ENCODE measurements at places on chromosomes 12 and 14. TPM values are rescaled to one million over a fixed set of nuclear protein-coding genes. Genes with fewer than 3 reads are reported as not detected.

GRCh38 chr14:68040633-68041369 lies 221.2 kb downstream of the RAD51B start:
- H3K4me1 ChIP-seq = peaks cover 1% of the 10 kb centered on the region
- H3K27ac ChIP-seq = no peak overlapping the region
- DNase-seq = no peak
- no peaks in the 10 kb centered on the region for H3K27me3 ChIP-seq

- peaks cover 15% of the 10 kb centered on the region for H3K36me3 ChIP-seq
- H3K27ac ChIP-seq = peak overlapping the region; percentile 100
- peak overlapping the region; percentile 94 for H3K4me3 ChIP-seq
- peaks cover 7% of the 10 kb centered on the region for H3K27me3 ChIP-seq
Observed at GRCh38 chr12:52070185-52070925, 577 bp downstream of the ATG101 start.

DNA sequence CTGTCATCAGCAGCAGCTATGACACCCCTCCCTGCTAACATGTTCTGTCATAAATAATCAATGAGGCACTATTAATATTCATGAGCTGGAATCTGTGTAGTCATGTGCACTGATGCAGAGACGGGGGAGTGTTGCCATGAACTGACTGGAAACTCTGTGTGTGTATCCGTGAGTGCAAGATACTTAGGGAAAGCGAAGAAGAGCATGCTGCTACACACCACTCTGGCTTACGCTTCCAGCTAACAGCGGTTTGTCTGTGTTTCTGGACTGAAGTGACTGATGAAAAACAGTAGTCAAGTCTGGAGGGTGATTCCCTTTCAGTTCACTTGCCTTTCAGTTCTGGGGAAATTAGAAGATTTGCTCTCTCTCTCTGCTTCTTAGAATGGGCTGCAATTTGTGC lies 249.4 kb downstream of the PDZRN4 start:
- DNase-seq = no peak
- no peak overlapping the region for H3K27ac ChIP-seq
- peaks cover 2% of the 10 kb centered on the region for H3K4me1 ChIP-seq
- no peak overlapping the region for H3K4me3 ChIP-seq
- H3K27me3 ChIP-seq = no peaks in the 10 kb centered on the region

GRCh38 chr14:92360651-92361370 lies 37.8 kb downstream of the SLC24A4 start:
- no peak for DNase-seq
- H3K27ac ChIP-seq = no peak overlapping the region
- no peaks in the 10 kb centered on the region for H3K36me3 ChIP-seq
- H3K4me1 ChIP-seq = no peaks in the 10 kb centered on the region
- H3K27me3 ChIP-seq = peaks cover 4% of the 10 kb centered on the region

GRCh38 chr14:94368956-94369355 lies 19.4 kb downstream of the SERPINA1 start:
- H3K4me3 ChIP-seq = no peak overlapping the region
- H3K36me3 ChIP-seq = no peaks in the 10 kb centered on the region
- no peaks in the 10 kb centered on the region for H3K4me1 ChIP-seq
- no peak overlapping the region for H3K27ac ChIP-seq

GRCh38 chr14:69647213-69647612 lies 35.8 kb downstream of the SUSD6 start:
- H3K27me3 ChIP-seq = no peaks in the 10 kb centered on the region
- H3K4me3 ChIP-seq = no peak overlapping the region
- peaks cover 82% of the 10 kb centered on the region for H3K4me1 ChIP-seq
- no peak for DNase-seq

DNA sequence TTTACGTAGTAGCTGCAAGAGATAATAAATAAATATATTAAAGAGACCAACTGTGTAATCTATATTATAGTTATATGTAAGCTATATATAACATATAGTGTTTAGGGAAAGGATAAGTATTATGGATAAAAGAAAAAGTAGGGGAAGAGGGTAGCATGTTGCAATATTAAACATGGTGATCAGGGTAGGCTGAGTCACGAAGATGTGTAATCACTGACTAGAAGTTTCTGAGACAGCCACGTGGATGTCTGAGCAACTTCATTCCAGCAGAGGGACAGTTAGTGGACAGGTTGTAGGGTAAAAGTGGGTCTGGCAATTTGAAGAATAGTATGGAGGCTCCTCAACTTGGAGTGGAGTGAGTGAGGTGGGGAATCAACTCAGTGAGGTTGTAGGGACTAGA lies 109.7 kb downstream of the ANO4 start:
- DNase-seq = no peak
- H3K27me3 ChIP-seq = no peaks in the 10 kb centered on the region
- H3K36me3 ChIP-seq = no peaks in the 10 kb centered on the region
- no peak overlapping the region for H3K4me3 ChIP-seq
- H3K4me1 ChIP-seq = no peaks in the 10 kb centered on the region

DNA sequence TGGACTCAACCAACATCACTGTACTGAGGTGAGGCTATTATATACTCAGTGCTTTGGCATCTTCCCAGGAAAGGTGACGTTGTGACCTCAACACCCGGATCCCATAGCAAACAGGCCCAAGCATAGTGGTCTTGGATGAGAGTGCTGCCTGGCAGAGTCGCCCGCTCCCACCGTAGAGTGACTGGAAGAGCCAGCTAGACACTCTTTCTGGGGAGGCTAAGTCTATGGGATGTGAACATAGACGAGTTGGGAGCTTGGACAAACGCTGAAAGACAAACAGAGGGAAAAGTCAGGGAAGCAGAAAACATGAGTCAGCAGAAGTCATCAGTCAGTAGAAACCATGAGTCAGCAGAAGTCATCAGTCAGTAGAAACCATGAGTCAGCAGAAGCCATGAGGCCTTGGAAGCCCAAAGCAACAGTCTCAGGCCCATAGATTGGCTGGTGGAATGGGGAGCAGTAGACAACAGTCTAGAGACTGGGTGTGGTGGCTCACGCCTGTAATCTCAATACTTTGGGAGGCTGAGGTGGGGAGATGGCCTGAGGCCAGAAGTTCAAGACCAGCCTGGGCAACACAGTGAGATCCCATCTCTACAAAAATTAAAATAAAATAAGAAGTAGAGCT lies 66.4 kb upstream of the MAP1LC3B2 start:
- no peak overlapping the region for H3K4me3 ChIP-seq
- no peak for DNase-seq
- H3K27me3 ChIP-seq = no peaks in the 10 kb centered on the region
- H3K36me3 ChIP-seq = no peaks in the 10 kb centered on the region

DNA sequence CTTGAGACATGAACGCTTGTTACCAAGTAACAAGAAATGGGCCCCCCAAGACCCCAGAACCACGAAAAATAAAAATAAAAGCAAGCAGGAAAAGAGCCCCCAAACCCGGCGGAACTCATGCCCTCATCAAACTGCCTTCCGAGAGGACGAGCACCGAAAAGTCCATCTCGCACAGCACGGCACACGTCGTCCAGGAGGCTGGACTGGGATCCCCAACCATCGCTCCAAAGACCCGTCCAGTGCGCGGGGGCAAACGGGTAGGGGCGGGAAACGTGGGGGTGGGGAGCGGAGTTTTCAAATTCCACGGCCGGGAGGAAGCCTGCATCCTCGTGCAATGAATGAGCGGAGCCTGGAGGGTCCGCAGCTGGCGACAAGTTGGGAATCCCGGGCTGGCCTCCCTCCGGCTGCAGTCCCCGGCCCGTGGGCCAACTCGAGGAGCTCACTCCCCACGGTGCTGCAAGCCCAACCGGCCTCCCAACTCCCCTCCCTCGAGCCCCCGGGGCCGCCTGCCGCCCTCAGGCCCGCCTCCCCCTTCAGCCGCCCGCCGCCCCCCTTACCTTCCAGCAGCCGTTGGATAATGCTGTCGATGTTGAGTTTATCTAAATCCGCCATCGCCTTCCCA lies 484 bp downstream of the PPP1CC start:
- peak overlapping the region; percentile 100 for H3K4me3 ChIP-seq
- H3K27ac ChIP-seq = peak overlapping the region; percentile 99
- H3K36me3 ChIP-seq = peaks cover 30% of the 10 kb centered on the region
- H3K27me3 ChIP-seq = peaks cover 2% of the 10 kb centered on the region
- no peak for DNase-seq

DNA sequence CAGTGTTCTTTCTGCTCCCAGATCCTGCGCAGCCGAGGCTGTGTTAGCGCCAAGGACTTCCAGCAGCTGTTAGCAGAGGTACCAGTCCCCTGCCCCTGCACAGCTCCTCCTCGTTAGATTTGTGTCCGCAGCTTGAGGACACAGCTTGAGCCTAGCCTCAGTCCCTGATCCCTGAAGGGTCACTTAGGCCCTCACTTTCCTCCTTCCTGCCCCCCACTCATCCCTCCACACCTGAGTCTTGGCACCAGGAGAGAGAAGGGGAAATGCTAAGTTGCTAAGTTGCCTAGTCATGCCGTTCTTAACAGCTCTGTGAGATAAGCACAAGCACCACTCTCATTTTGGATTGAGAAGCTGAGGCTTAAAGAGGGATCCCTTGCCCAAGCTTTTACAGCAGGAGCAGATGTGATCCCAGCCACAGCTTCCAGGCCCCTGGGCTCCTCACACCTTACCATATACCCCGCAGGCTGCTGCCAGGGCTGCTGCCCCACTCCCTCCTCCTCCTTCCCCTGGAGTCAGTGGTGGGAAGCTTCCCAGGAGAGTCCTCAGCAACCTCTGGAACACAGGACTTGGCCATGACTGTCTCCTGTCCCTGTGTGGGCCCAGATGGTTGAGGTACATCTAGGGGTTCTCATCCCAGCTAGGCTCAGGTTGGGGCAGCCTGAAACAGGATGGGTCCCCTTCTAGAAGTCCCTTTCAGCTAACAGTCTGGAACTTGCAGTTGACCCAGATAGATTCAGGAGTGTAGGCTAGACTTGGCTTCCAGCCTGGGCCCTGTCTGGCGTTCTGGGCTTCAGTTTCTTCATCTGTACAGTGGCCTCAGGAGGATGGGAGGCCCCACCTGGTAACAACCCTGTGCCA lies 975 bp downstream of the OGFOD2 start:
- no peaks in the 10 kb centered on the region for H3K27me3 ChIP-seq
- H3K36me3 ChIP-seq = peaks cover 2% of the 10 kb centered on the region
- H3K4me3 ChIP-seq = peak overlapping the region; percentile 98
- peak overlapping the region; percentile 100 for H3K27ac ChIP-seq

DNA sequence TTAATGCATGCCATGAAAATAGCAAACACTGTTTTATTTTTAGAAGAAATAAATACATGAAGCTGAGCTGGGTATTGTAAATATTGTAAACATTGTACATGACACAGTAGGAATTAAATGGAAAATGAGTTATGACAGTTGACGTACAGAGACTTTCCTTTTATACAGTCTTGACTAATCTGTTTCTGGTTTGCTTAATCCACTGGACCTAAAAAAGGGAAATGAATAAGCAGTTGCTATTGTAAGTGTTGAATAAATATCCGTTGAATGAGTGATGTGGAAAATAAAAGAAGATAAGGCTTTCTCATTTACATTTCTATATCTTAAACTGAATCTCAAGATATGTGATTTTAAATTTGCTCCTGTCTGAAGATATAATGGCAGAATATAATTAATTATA lies 15.0 kb downstream of the PMCH start:
- H3K27me3 ChIP-seq = no peaks in the 10 kb centered on the region
- H3K4me3 ChIP-seq = no peak overlapping the region
- no peak for DNase-seq
- peaks cover 13% of the 10 kb centered on the region for H3K36me3 ChIP-seq
- H3K4me1 ChIP-seq = no peaks in the 10 kb centered on the region

GRCh38 chr12:15710860-15711510 lies 78.2 kb downstream of the EPS8 start:
- H3K36me3 ChIP-seq = no peaks in the 10 kb centered on the region
- peaks cover 10% of the 10 kb centered on the region for H3K27me3 ChIP-seq
- H3K27ac ChIP-seq = no peak overlapping the region
- DNase-seq = no peak

GRCh38 chr12:92703786-92704185 lies 997 bp downstream of the PLEKHG7 start:
- H3K27me3 ChIP-seq = no peaks in the 10 kb centered on the region
- no peaks in the 10 kb centered on the region for H3K36me3 ChIP-seq
- no peak overlapping the region for H3K4me3 ChIP-seq
- H3K27ac ChIP-seq = no peak overlapping the region

- H3K4me3 ChIP-seq = no peak overlapping the region
- no peak overlapping the region for H3K27ac ChIP-seq
- H3K4me1 ChIP-seq = no peaks in the 10 kb centered on the region
- no peaks in the 10 kb centered on the region for H3K27me3 ChIP-seq
- no peaks in the 10 kb centered on the region for H3K36me3 ChIP-seq
- DNase-seq = no peak
Observed at GRCh38 chr12:130601327-130601726, 114.8 kb downstream of the RIMBP2 start.

- peaks cover 4% of the 10 kb centered on the region for H3K27me3 ChIP-seq
- H3K36me3 ChIP-seq = no peaks in the 10 kb centered on the region
- no peaks in the 10 kb centered on the region for H3K4me1 ChIP-seq
- DNase-seq = no peak
- no peak overlapping the region for H3K4me3 ChIP-seq
- H3K27ac ChIP-seq = no peak overlapping the region
Observed at GRCh38 chr12:62865937-62866336, 69.0 kb downstream of the PPM1H start.

GRCh38 chr14:24332268-24332993 lies 2.4 kb downstream of the ADCY4 start:
- H3K4me1 ChIP-seq = peaks cover 64% of the 10 kb centered on the region
- DNase-seq = peak; percentile 92
- H3K27me3 ChIP-seq = peaks cover 38% of the 10 kb centered on the region
- H3K27ac ChIP-seq = peak overlapping the region; percentile 74
- peaks cover 17% of the 10 kb centered on the region for H3K36me3 ChIP-seq
- H3K4me3 ChIP-seq = peak overlapping the region; percentile 30

DNA sequence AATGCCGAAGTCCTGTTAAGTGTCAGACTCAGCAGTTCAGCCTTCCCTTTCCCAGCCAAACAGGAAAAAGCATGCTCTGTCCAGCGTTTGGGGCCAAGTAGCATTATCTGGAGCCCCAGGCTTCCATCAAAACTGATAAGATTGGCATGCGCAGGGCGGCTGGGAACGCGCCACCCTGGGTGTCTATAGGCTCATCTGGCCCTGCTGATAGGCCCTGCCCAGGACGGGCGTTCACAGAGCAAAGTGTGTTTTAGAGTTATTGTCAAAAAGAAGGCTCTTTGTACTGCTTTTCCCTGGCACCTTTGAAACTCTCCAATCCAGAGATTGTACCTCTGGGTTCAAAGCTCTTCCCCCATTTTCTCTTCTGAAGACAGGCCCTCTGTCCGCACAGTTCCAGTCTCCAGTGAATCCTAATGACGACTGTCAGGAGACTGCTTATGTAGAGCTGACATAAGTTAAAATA lies at the start of gene ART4:
Gene ART4, minus strand, starts transcription at position 102 of the 463 bp plus-strand sequence. CDS start 413 bp downstream, outside the sequence.
- no peak within 1 kb of the TSS for H3K4me3 ChIP-seq
- no peak for DNase-seq
- no peak within 1 kb of the TSS for H3K27ac ChIP-seq
- H3K36me3 ChIP-seq = no peaks in the 10 kb centered on the region

- no peak overlapping the region for H3K4me3 ChIP-seq
- no peaks in the 10 kb centered on the region for H3K4me1 ChIP-seq
- DNase-seq = no peak
- no peaks in the 10 kb centered on the region for H3K27me3 ChIP-seq
Observed at GRCh38 chr12:24488091-24488596, 460.8 kb downstream of the BCAT1 start.

CRADD gene
- 12.6 TPM for total RNA-seq

NCOR2 gene
- 102 TPM for total RNA-seq

ZNF891 gene
- total RNA-seq = 3.1 TPM

PCED1B gene
- total RNA-seq = 58.7 TPM

NAV3 gene
- not detected for total RNA-seq

KRT8 gene
- total RNA-seq = 0.57 TPM

CCDC197 gene
- total RNA-seq = not detected

CLEC2A gene
- total RNA-seq = not detected

ITPK1 gene
- total RNA-seq = 71.0 TPM

INHBC gene
- total RNA-seq = not detected

HHIPL1 gene
- not detected for total RNA-seq

FLVCR2 gene
- 6.2 TPM for total RNA-seq

PIP4K2C gene
- total RNA-seq = 17.9 TPM
